ENCODE measurements at places on chromosomes 5 and 9.

DNA sequence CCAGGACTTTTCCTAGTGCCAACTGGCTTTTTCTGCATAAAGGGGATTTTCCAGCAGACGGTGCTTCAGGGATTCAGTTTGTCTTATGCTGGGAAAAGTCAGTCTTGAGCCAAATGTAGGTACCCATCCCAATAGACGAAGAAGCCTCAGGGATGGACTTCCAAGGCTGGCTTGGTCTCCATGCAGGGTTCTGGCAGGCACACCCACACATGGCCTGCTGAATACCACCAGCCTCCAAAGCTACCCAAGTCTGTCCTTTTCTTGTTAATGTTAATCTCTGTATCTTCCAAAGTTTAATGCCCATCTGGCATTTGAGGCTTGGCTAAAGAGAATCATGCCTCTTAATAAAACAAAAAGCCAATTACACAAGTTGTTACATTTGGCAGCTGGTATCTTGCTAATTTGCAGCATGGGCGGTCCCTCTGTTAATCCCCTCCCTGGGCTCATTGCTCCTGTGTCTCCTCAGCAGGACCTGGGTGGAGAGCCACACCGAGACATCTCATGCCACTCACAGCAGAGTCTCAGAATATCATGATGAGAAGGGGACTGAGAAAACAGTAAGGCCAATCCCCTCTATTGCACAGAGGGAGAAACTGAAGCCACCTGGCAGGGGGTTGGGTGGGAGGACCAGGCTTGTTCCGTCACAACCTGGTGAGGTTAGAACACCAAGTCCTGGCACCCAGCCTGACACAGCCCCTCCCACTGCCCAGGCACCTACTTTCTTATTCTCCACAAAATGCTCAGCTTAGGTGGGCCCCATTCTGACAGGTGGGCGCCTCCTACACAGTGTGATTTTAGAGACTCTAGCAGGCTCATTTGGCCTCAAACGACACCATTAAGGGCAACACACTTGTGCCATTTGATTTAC lies 243.2 kb downstream of the FSTL4 start:
- no peak for DNase-seq

- DNase-seq, result peak; percentile 77
Observed at GRCh38 chr9:36136272-36136893, at the start of gene GLIPR2. GLIPR2 (plus strand) TSS chr9:36136733; CDS start chr9:36136779, 46 bp downstream.

- no peak for DNase-seq
Observed at GRCh38 chr9:84702471-84702870, 32.9 kb downstream of the NTRK2 start.

GRCh38 chr9:137146527-137146918 lies 7.6 kb downstream of the GRIN1 start:
- no peak for DNase-seq

- no peak for DNase-seq
Observed at GRCh38 chr9:20028192-20028848, 239.5 kb upstream of the SLC24A2 start.

DNA sequence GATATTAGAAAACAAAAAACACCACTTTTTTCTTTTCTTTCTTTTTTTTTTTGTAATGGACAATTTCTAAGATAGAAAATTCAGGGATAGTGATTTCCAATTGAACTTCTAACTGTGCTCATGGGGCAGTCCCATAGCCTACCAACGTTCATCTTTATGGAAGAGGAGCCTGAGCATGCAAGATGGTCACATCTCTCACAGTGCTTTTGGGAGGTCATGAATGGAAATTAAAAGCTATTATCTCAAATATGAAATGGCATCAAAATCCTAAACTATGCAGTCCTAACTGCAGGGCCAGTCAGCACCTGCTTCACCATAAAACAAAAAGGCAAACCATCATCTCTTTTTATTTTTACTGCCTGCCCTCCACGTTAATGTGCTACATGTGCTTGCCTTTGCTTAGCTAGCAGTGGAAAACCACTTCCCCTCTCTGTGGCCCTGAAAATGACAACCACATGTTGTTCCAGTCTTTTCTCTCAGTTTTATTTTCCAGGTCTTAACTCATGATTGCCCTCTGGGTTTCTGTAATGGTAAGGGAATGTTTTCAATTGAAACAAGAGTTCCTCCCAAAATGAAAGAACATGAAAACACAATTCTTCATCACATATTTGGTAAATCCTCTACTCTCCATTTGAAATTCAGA lies 16.7 kb downstream of the IFNB1 start:
- DNase-seq, result no peak

DNA sequence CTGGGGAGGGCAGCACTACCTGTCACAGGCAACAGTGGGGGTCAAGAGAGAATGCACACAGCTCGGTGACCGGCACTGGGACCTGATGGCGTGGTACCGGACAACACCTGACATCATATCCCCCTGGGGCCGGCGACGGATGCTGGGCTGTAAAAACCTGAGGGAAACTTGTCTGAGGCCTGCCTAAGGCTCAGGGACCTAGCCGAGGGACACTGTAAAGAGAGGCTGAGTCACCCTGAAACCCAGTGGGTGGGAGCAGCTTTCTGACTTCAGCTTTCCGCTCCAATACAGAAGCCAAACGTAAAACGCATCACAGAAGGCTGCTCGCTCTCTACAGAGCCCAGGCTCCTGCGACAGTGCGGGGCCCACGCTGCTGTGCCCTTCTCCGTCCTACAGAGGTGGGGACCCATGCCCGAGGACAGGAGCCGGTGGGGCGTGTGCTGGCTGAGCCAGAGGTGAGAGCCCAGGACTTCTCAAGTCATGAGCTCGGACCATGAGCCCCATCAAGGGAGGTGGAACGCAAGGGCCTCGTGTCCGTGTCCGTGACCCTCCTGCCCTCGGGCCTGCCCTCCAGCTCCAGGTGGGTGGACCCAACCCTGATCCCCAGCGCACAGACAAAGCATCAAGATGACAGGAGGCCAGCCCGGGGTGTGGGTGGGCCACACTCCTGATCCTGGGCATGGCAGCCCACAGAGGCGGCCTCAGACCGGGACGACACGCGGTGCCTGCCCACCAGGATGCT lies 5.3 kb downstream of the RALGDS start:
- no peak for DNase-seq

DNA sequence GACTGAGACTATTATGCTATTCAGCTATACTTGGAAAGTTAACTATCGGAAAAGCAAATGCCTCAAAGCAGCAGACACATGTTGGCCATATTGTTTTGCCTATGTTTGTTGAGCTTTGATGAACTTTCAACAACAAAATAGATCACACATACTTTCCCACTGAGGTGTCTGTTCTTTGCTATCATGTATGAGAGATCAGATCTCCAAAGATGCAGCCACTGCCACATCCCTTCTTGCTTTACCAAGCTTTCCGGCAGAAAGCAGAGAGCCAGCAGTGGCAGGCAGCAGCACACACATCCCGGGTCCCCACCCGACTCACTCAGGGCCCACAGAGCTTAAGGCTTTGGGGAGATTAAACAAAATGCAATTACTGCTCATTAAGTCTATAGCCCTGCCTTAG lies 18.8 kb downstream of the ZBTB5 start:
- no peak for DNase-seq

GRCh38 chr5:15513431-15513830 lies 13.5 kb downstream of the FBXL7 start:
- DNase-seq, result no peak

Measured in CD4-positive, alpha-beta T cell treated with Interleukin-4 for 1 hour (primary cell).